ENCODE measurements at places on chromosomes 12 and 14.

DNA sequence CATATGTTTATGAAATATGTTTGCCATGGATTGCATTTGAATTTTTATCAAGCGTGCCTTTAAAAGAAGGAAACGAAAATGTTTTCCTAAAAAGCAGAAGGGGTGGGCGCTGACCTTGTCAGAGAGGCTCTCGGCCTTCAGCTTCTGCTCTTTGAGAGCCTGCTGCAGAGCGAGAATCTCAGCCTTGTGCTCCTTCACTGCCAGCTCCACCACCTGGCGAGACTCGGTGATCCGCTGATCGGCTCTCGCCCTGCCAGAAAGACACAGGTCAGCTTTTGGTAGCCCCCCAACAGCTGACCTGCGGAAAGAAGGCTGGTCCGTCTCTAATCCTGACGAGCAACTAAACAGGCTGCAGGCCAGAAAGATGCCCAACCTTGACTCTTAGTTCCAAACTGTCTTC, 62.4 kb downstream of the PRKAB1 start:
- peaks cover 5% of the 10 kb centered on the region for H3K4me1 ChIP-seq
- H3K27me3 ChIP-seq: no peaks in the 10 kb centered on the region
- H3K36me3 ChIP-seq: peaks cover 47% of the 10 kb centered on the region

GRCh38 chr12:132327336-132328171, 1.8 kb downstream of the GALNT9 start:
- H3K4me1 ChIP-seq: peaks cover 5% of the 10 kb centered on the region
- H3K27me3 ChIP-seq: peaks cover 20% of the 10 kb centered on the region
- DNase-seq: no peak
- H3K36me3 ChIP-seq: no peaks in the 10 kb centered on the region
- no peak overlapping the region for H3K27ac ChIP-seq
- no peak overlapping the region for H3K4me3 ChIP-seq

- H3K27me3 ChIP-seq: peaks cover 13% of the 10 kb centered on the region
- H3K4me3 ChIP-seq: no peak overlapping the region
Measured at GRCh38 chr14:51774209-51774608, 86.2 kb upstream of the GNG2 start.

DNA sequence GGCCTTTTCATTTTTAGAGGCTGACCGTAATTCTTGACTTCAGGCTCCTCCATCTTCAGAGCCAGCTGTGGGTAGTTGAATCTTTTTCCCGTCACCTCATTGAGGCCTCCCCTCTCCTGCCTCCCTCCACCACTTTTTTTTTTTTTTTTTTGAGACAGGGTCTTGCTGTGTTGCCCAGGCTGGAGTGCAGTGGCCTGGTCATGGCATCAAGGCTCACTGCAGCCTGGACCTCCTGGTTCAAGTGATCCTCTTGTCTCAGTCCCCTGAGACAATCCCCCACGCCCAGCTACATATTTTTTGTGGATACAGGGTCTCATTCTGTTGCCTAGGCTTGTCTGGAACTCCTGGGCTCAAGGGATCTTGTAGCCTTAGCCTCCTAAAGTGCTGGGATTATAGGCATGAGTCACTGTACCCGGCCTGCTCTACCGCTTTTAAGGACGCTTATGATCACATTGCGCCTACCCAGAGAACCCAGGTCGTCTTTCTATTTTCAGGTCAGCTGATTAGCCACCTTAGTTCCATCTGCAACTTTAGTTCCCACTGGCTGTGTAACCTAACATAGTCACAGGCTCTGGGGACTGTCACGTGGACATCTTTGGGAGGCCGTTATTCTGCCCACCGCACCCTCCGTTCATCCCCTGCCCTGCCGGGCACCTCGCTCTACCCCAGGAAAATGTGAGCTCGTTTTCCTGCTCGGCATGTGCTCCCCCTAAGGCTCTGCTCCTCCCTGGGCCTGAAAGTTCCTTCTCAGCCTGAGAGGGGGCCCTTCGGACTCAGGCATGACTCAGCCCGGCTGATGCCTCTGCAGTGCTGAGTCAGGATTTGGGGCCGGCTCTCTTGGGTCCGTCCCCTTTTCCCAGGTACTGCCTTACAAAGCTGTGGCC, 13.4 kb downstream of the TNFAIP2 start:
- peaks cover 3% of the 10 kb centered on the region for H3K27me3 ChIP-seq
- H3K4me1 ChIP-seq: peaks cover 4% of the 10 kb centered on the region
- no peaks in the 10 kb centered on the region for H3K36me3 ChIP-seq
- H3K4me3 ChIP-seq: no peak overlapping the region
- no peak overlapping the region for H3K27ac ChIP-seq
- no peak for DNase-seq

GRCh38 chr14:80946187-80946586, 4.6 kb upstream of the CEP128 start:
- H3K4me3 ChIP-seq: no peak overlapping the region
- H3K27ac ChIP-seq: no peak overlapping the region
- DNase-seq: no peak
- peaks cover 23% of the 10 kb centered on the region for H3K4me1 ChIP-seq
- peaks cover 29% of the 10 kb centered on the region for H3K27me3 ChIP-seq

- no peak for DNase-seq
- no peak overlapping the region for H3K4me3 ChIP-seq
- H3K36me3 ChIP-seq: no peaks in the 10 kb centered on the region
- H3K27me3 ChIP-seq: no peaks in the 10 kb centered on the region
- no peaks in the 10 kb centered on the region for H3K4me1 ChIP-seq
Measured at GRCh38 chr12:126248871-126249403, 1183.7 kb downstream of the AACS start.

- DNase-seq: no peak
- peaks cover 8% of the 10 kb centered on the region for H3K4me1 ChIP-seq
- H3K4me3 ChIP-seq: no peak overlapping the region
- no peak overlapping the region for H3K27ac ChIP-seq
- H3K36me3 ChIP-seq: no peaks in the 10 kb centered on the region
Measured at GRCh38 chr12:89927226-89927698, 218.6 kb upstream of the ATP2B1 start.

GRCh38 chr12:106108185-106108835, 30.4 kb downstream of the NUAK1 start:
- peaks cover 8% of the 10 kb centered on the region for H3K4me1 ChIP-seq
- no peaks in the 10 kb centered on the region for H3K36me3 ChIP-seq
- H3K27ac ChIP-seq: no peak overlapping the region
- DNase-seq: no peak
- H3K27me3 ChIP-seq: peaks cover 34% of the 10 kb centered on the region

DNA sequence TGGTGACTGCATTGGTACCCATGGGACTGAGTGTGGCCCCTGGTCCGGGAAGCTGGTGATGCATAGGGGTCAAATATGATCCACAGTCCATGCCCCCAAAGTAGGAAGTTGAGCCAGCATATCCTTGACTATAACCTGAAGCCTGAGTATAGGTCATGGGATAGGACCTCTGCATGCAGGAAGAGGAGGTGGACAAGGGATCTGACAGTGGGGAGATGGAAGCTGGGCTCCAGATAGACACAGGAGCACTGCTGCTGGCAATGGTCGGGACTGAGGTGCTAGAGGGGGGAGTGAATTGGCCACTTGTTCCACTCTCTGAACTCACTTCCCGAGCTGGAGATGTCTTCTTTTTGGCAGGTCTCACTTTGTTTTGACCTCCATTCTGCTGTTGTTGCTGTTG, 8.4 kb downstream of the OTX2 start:
- H3K4me1 ChIP-seq: peaks cover 6% of the 10 kb centered on the region
- no peaks in the 10 kb centered on the region for H3K36me3 ChIP-seq
- no peak overlapping the region for H3K27ac ChIP-seq
- no peak for DNase-seq

GRCh38 chr12:103350116-103350515, 145.7 kb downstream of the C12orf42 start:
- H3K4me1 ChIP-seq: peaks cover 2% of the 10 kb centered on the region
- no peak for DNase-seq
- no peaks in the 10 kb centered on the region for H3K27me3 ChIP-seq
- H3K4me3 ChIP-seq: no peak overlapping the region
- no peak overlapping the region for H3K27ac ChIP-seq

GRCh38 chr12:132774159-132774558, 12.5 kb upstream of the ANKLE2 start:
- H3K27me3 ChIP-seq: no peaks in the 10 kb centered on the region
- H3K4me1 ChIP-seq: peaks cover 15% of the 10 kb centered on the region
- DNase-seq: no peak
- H3K4me3 ChIP-seq: no peak overlapping the region

GRCh38 chr14:75258079-75258802, 20.4 kb upstream of the FOS start:
- H3K27ac ChIP-seq: peak overlapping the region; percentile 45
- H3K27me3 ChIP-seq: peaks cover 56% of the 10 kb centered on the region
- peaks cover 28% of the 10 kb centered on the region for H3K4me1 ChIP-seq

DNA sequence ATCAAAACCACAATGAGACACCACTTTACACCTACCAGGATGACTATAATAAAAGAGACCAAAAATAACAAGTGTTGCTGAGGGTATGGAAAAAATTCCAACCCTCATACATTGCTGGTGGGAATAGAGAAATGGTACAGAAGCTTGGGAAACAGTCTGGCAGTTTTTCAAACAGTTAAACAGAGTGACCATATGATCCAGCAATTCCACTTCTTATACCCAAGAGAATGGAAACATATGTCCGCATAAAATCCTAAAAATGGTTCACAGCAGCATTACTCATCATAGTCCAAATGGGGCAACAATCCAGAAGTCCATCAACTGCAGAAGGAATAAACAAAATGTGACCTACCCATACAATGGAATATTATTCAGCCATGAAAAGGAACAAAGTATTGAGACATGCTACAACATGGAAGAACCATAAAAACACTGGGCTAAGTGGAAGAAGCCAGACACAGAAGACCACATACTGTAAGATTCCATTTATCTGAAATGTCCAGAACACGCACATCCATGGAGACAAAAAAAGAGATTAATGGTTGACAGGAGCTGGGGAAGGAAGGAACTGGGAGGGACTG, 44.5 kb downstream of the CHGA start:
- DNase-seq: no peak
- no peak overlapping the region for H3K4me3 ChIP-seq
- H3K36me3 ChIP-seq: peaks cover 3% of the 10 kb centered on the region
- no peak overlapping the region for H3K27ac ChIP-seq
- no peaks in the 10 kb centered on the region for H3K27me3 ChIP-seq

DNA sequence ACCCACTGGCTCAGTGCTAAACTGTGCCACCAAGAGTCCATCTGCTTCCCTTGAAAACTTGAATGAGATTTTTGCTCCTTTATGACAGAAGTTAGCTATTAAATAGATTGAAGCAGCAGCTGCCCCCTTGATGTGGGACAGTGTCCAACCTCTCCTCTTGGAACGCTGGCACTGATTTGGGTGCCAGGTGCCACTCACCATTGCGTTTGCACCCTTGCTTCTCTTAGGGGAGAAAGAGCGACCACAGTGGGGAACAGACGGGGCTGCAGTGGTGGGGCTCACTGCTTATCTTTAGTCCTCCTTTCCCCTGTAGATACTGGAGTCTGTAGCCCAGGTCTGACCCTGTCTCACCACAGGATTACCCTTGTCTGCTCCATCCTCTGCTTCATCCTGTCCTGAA, 9.4 kb downstream of the EP400 start:
- H3K36me3 ChIP-seq: peaks cover 22% of the 10 kb centered on the region
- peaks cover 35% of the 10 kb centered on the region for H3K4me1 ChIP-seq
- DNase-seq: no peak
- H3K27me3 ChIP-seq: no peaks in the 10 kb centered on the region
- H3K27ac ChIP-seq: no peak overlapping the region

DNA sequence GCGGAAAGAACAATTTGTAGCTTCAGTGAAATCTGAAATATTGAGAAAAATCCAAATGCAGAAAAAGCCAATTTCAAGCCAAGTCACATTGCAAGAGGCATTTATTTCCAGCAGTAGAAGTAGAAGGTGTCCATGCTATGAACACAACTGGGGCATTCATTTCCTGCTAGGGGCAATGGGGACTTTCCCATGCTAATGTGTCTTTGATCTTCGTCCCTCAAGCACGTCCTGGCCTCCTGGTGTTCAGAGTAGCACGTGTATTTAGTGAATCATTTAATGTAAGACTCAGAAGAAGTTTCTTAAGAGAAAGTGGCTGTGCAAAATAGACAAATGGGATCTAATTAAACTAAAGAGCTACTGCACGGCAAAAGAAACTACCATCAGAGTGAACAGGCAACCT, 267.9 kb downstream of the TMEM132C start:
- no peak overlapping the region for H3K27ac ChIP-seq
- no peaks in the 10 kb centered on the region for H3K36me3 ChIP-seq
- no peak overlapping the region for H3K4me3 ChIP-seq
- no peak for DNase-seq
- H3K27me3 ChIP-seq: no peaks in the 10 kb centered on the region
- H3K4me1 ChIP-seq: no peaks in the 10 kb centered on the region

DNA sequence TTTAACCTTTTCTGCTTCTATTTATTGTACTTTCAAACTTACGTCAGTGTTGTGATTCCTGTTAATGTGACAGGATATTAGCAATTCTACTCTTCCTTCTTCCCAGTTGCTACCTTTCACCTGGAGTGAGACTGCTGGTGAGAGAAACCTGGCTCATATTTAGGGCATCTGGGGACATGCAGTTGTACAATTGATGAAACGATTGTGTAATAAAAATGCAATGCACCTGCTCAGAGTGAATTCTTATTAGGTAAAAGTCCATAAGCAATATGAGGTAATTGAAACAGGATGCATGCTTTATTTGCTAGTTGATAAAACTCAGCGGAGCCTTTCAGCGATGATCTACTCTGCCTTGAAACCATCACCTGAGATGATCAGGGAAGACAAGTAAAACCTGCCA, 116.1 kb upstream of the FBXO33 start:
- H3K27me3 ChIP-seq: no peaks in the 10 kb centered on the region
- no peaks in the 10 kb centered on the region for H3K4me1 ChIP-seq
- no peaks in the 10 kb centered on the region for H3K36me3 ChIP-seq
- no peak overlapping the region for H3K27ac ChIP-seq
- DNase-seq: no peak
- no peak overlapping the region for H3K4me3 ChIP-seq

DNA sequence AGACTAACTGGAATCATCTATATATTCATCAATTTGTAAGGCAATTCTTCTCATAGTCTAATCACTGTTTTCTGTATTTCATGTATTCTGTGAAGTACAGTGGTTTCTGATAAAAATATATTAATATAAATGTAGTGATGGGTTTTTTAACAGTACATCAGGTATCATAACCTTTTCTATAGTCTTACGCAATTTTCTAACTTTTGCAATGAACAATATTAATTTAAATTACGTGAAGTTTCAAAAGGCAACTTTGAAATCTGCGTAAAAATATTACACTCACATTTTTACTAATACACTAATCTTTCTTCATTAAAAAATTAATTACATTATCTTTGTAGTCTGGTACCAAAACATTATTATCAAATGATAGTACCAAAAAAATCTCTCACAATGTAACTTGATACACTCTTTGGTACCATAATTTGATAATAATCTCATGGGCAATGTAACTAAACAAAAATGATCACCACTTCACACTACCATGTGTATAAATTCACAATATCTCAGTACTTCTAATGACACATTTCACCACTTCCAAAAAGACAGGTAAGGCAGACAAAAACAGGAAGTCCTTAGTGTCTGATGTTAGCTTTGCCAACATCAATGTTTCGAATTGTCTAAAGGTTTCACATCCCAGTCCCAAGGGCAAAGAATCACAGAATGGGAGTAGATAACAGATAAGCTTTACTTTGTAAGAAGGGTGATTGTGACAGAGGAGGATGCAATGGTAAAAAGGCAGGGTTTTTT, 8.7 kb downstream of the DNAI7 start:
- H3K27me3 ChIP-seq: no peaks in the 10 kb centered on the region
- no peaks in the 10 kb centered on the region for H3K36me3 ChIP-seq
- H3K4me1 ChIP-seq: peaks cover 22% of the 10 kb centered on the region
- no peak overlapping the region for H3K4me3 ChIP-seq
- DNase-seq: no peak
- H3K27ac ChIP-seq: no peak overlapping the region
